PC-9 (cell line): ENCODE measurements at places on chromosomes 12 and 14. TPM values are rescaled to one million over a fixed set of nuclear protein-coding genes. Genes with fewer than 3 reads are reported as not detected.

GRCh38 chr14:92734618-92735017 lies 13.8 kb downstream of the LGMN start:
- no peak for DNase-seq

DNA sequence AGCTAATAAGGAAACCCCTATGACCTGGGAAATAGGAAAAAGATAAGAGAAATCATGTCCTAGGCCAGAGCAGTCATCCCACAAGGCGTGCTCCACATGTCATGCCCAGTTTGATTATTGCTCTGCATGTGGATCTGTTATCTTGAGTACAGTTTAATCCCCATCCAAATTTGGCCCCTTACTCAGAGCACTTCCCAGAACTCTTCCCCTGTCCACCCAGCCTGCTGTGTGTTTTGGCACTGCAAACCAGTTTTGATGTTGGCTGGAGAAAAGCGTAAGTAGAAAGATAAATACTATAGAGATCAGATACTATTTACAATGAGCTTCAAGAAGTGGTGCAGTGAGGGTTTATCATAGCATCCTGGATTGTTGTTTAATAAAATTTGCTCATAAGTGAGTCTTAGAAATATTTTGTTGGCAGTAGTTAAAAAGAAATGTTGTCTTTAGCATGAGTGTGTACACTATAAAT lies 83.8 kb downstream of the PTPRB start:
- no peak for DNase-seq

- peak; percentile 94 for DNase-seq
Observed at GRCh38 chr14:64503434-64504309, at the start of gene ZBTB25. TSS of gene ZBTB25 (minus strand) at chr14:64503838. CDS start at chr14:64490533, 13,305 bp downstream.

GRCh38 chr14:65370801-65371248 lies 41.7 kb upstream of the FUT8 start:
- no peak for DNase-seq

DNA sequence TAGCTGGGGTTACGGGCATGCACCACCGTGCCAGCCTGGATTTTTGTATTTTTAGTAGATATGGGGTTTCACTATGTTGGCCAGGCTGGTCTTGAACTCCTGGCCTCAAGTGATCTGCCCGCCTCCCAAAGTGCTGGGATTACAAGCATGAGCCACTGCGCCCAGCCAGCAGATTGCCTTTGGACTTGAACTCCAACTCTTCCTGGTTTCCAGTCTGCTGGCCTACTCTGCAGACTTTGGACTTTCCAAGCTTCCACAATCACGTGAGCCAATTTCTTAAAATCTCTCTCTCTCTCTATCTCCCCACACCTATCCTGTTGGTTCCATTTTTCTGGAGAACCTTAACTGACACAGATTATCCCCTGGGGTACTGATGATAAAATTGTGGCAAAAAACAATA lies 55.0 kb downstream of the EMP1 start:
- no peak for DNase-seq

- no peak for DNase-seq
Observed at GRCh38 chr14:72590577-72590976, 303.3 kb downstream of the DPF3 start.

GRCh38 chr14:33932576-33933345 lies 18.1 kb downstream of the EGLN3 start:
- no peak for DNase-seq

DNA sequence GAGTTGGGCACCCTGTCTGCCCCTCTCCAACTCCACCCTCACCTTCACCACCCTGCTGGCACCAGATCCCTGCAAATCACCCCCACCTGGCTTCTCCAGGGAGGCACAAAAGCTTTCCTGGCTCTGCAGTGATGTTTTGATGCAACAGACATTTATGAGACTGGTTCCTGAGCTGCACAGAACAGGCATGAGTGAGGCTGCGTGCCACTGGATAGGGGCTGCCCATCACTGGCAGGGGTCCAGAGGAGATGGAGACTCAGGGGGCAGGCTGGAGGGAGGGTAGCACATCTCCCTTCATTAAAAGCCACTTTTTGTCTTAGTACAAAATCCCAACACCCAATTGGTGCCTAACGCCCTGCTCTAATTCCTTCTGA lies 17.3 kb upstream of the ZDHHC22 start:
- no peak for DNase-seq

GRCh38 chr12:126907900-126908764 lies 1358.8 kb upstream of the TMEM132C start:
- DNase-seq = no peak

GRCh38 chr12:115103884-115104883 lies 420.2 kb upstream of the TBX3 start:
- DNase-seq = no peak

GRCh38 chr14:78188882-78189281 lies 18.7 kb downstream of the NRXN3 start:
- DNase-seq = no peak

AQP2 gene
- not detected in 2 replicates for total RNA-seq

DNA sequence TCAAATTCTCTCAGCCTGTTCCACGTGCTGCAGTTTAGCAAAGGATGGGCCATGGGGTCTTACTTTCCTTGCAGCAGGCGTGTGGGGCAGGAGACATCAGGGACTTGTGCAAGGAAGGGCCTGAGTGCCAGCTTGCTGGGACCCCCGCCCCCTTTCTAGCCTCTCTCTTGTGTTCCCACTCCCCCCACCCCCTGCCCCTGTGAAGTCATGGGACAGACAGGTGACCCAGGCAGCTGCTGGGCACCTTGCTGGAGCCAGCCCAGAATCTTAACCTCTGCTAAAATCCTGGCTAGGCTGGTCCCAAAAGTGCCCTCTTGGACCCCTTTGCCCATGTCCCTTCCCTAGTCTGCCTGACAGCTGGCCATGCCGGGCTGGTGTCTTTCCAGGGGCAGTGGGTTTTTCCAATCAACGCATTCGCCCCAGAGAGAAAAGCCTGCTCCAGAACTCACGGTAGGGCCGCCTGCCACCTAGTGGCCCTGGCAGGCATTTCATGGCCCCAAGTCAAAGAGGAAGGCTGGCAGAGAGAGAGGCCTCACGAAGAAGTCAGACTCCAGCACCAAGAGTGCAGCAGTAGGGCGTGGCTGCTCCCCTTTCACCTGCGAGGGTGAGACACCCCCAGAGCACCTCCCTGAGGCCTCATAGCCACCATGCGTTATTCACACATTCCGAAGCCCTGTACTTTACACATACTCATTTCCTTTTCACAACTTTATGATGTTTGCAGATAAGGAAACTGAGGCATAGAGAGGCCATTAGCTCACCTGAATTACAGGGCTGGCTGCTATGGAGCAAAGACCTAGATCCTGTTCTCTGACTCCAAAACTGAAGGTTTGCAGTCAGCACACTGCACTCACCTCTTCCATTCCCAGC lies 67.4 kb downstream of the LGMN start:
- DNase-seq = peak; percentile 76

GDF11 gene
- total RNA-seq = 7.5 and 9.4 TPM in 2 replicates

DNA sequence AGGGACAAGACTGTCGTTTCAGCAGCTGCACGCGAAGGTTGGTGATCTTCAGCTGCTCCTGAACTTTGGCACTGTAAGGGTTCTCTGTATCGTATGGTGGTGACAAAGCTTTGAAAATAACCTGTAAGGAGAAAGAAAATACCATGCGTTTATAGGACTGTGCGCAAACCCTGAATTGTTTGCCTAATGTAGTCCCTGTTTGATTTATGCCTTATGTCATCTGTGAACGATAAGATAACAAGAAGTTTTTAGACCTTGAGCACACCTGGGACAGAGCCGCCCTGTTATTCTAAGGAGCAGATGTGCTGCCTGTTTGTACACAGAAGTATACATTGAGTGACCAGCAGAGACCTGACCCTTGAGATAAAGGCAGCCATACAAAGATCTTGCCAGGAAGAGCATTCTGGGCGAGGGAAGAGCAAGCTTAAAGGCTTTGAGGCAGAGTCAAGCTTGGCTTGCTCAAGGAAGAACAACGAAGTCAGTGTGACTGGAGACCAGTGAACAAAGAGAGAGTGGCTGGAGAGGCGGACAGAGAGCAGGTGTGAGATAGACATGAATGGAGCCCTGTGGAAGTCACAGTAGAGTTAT lies 52.4 kb downstream of the NTN4 start:
- DNase-seq = no peak

GRCh38 chr12:109944561-109945359 lies 44.7 kb downstream of the TCHP start:
- DNase-seq = no peak

GRCh38 chr12:3341594-3341993 lies 149.4 kb upstream of the PRMT8 start:
- DNase-seq = no peak

DNA sequence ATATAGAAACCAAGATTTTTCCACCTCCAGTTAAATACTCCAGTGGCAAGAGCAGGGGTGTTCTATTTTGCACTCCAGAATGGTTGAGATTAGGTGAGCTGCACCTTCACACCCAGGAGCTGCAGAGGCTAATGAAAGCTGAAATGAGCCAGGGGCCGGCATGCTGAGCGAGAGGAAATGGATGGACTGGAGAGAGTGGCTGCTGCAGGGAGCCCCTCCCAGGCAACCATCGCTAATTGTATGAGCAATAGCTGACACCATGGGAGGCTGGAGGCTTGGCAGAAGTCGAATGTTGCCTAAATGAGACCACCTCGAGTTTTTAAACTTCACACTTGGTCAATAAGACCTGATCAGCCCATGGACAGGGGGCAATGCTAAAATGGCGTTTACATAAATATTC lies 301.8 kb upstream of the TMPO start:
- DNase-seq = no peak

GPR137C gene
- total RNA-seq = 1.1 and 1.2 TPM in 2 replicates

GRCh38 chr12:607541-608001 lies 55.7 kb downstream of the NINJ2 start:
- DNase-seq = peak; percentile 72

CLEC6A gene
- not detected in 2 replicates for total RNA-seq

GRCh38 chr14:76040704-76041103 lies 55.1 kb downstream of the IFT43 start:
- DNase-seq = no peak

PRKD1 gene
- 0.78 and 0.98 TPM in 2 replicates for total RNA-seq
